Cortex of kidney (tissue), 1 donor: ENCODE measurements at places on chromosomes 16 and 17.

DNA sequence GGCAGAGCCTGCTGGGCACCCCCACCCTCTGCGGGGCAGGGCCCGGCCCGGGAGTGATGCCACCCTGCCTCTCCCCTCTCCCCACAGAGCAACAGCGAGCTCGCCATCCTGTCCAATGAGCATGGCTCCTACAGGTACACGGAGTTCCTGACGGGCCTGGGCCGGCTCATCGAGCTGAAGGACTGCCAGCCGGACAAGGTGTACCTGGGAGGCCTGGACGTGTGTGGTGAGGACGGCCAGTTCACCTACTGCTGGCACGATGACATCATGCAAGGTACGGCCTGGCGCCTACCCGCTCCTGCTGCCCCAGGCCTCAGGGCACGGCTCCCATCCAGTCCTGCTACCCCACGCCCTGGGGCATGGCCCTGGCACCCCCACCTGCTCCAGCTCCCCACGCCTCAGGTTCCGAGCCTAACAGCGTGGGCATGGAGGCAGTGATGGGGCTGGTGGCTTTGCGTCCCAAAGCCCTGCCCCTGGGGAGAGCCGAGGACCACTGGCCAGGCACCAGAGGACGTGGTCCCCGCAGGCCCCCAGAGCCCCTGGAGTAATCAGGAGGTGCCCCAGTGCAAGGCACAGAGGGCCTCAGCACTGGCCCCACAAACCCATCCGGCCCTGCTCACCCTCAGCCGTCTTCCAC is 38.4 kb downstream of the TSC2 start:
- DNase-seq: no peak

DNA sequence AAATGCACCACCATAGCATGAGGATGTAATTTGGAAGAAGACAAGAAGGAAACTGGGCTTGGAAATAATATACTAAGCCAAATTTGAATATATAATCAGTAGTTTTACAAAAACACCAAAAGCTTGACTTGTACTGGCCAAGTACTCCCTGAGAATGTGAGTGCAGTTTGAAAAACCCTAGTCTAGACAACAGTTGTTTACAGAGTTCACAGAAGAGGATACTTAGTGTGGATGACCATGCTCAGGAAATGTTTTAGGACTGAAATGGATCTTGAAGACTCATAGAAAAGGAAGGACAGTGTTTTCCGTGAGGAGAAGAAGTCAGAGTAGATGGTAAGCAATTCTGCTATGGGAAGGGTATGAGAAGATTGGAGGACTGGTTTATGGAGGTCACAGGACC is 1.9 kb upstream of the CDYL2 start:
- no peak for DNase-seq

- no peak for DNase-seq
Observed at GRCh38 chr17:1119924-1120323, 59.9 kb downstream of the ABR start.

DNA sequence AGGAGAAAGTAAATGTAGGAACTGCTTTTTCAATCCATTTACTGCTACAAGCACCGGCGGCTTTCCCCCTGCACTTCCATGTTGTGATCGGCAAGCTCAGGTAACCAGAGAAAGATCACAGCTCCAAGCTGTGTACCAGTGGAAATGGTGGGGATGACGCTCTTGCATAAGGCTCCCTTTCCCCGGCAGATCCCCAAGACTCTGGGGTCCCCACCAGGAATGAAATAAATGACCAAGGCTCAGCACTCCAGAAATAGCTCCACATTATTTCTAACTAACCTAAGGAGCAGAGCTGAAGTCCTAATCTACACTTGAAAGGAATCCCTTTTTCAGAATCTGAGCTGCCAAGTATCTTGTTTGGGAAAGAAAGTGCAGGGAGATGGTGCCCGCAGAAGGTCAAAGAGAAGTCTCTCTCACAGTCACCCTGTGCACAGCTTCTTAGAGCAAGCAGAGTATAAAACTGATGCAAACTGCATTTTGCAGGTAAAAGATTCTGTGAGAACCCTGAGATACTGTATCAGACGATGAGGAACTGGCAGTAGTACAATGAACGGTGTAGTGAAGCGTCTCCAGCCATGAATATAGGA is 11.1 kb downstream of the GRB2 start:
- no peak for DNase-seq

- DNase-seq: no peak
Observed at GRCh38 chr16:78176435-78176834, 77.0 kb downstream of the WWOX start.

DNA sequence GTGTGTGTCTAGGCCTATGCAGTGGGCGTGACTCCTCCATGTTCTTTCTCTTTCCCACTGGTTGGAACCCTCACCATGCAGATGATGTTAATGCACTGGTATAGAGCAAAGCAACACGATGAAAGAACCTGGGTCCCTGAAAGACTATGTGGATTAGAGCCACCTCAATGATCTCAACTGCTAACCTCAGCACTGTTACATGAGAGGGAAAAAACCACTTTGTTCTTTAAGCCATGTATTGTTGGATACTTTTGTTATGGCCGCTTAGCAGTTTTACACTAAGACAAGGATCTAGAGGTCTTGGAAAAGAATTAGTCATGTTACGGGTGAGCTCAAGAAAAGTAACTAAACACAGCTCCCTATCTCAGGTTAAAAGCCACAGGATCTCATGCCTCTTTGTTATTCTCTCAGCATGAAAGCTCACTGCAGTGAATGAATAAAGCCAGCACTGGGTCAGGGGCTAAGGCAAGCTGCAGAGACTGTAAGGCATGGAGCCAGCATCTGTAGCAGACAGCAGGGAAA is 56.6 kb upstream of the RBBP6 start:
- DNase-seq: no peak
